ENCODE measurements at places on chromosomes 16 and 17.

DNA sequence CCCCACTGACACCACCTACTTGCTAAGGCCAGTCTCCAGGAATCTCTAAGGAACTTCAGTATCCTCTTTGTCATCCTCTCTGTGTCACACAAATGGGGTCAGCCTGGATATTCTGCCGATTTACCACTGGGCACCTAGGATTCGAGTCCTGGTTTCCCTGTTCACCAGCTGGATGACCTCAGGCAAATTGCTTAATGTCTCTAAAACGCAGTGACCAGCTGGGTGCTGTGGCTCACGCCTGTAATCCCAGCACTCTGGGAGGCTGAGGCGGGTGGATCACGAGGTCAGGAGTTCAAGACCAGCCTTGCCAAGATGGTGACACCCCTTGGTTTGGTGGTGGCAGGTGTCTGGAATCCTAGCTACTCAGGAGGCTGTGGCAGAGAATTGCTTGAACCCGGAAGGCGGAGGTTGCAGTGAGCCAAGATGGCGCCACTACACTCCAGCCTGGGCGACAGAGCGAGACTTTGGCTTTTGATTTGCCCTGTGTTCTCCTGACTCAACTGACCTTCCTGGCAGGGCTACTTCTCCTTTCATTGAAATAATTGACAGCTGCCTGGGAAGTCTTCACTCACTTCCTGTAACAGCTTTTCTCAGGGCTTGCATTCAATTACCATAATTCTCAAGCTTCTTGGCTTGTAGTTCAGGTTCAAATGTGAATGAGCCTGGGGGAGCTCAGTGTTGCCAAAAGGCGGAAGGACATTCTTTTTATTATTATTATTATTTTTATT is 15.4 kb downstream of the SYCE1L start:
- no peak for DNase-seq

- no peak for DNase-seq
These were observed 47.7 kb downstream of the BEAN1 start for GRCh38 chr16:66474750-66475199.

DNA sequence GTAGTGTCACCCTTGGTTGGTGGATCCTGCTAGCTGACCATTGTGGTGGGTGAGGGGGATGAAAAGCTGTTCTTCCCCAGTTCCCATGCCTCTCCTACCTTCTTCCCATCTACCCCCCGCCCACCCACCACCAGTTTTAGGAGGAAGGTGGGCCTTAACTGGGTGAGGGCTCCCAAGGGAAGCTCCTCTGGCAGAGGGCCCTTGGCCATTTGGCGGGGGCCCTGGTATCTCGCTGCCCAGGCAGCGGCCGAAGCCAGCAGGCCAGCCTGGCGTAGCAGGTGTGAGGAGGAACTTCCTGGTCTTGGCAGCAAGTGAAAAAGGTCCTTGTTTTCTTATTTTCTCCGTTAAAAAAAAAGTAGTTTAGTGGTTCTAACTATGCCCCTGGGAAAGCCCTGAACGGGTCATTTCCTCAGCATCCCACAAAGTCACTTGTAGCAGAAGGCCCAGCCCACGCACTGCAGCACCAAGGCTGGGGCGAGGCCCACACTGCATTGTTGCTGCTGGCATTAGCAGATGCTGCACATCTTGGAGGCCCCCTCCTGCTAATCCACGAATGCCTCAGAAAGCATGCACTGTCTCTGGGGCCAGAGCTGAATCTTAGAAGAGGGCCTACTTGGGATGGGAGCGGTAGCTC is 72.5 kb downstream of the MPRIP start:
- DNase-seq: no peak

DNA sequence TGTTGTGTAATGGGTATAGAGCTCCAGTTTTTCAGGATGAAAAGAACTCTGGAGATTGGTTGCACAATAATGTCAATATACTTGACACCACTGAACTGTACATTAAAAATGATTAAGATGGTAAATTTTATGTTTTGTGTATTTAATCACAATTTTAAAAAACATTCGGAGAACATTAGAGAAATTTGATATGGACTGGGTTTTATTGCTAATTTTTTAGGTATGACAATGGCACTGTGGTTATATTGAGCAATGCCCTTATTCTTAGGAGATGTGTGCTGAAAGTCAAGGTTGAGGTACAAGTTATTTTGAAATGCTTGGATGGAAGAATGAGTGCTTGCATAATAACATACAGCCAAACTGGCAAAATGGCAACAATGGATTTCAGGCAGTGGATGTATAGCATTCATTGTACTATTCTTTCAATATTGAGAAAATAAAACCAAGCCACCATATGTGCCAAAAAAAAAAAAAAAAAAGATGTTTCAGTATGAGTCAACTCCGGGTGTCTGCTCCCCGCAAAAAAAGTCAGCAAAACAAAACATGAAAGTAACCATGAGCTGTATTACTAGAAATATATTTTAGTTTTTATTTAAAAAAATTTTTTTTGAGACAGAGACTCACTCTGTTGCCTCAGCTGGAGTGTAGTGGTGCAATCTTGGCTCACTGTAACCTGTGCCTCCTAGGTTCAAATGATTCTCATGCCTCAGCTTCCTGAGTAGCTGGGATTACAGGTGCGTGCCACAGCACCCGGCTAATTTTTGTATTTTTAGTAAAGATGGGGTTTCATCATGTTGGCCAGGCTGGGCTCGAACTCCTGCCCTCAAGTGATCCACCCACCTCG is 19.8 kb downstream of the HOXB1 start:
- no peak for DNase-seq

GRCh38 chr16:69131167-69131838 is 1.1 kb downstream of the CHTF8 start:
- no peak for DNase-seq

DNA sequence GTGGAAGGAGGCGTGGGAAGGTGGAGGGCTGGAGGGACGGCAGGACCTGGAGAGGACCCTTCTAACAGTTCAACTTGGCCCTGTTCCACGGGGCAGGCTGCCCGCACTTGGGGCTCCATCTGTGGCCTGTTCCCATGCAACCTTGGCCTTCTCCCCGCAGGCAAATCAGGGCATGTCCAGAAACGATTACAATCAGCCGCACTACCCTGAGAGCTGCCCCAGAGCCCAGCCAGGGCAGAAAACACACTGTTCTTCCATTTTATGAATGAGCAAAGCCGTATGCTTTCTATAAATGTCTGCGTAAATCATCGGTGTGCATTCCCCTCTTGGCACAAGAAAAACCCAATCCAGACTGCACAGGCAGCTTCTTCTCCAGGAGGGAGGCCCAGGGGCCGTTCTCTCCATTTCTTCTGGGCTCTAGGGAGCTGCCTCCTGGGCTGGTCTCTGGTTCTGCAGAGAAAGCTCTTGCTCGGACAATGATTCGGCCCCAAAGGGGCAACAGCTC is 228.7 kb downstream of the SOX9 start:
- DNase-seq: no peak

DNA sequence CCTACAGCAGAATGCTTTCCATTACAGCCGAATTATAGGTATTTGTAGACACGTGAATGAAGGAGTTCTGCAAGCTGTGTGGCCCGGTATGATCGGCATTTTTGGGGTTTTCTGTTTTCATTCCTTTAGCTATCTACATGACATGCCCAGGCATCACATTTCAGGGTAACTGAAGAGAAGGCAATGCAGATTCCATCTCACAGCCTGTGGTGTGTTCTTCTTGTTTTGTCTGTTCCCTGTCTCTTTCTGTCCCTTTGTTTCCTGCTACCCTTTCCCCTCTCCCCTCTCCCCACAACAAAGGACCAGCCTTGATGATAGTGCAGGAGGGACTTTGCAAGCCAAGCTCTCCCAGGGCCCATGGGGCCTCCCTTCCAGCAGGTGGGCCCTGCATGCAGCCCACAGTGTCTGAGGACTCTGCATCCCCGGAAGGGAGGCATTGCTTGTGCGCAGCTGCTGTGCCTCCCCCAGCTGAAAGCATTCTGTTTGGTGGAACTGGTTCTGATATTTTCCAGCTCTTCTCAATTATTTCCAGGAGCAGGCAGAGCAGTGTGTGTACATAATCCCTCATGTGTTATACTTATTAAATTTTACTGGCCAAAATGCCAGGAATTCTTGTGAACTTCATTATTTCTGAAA is 207.4 kb downstream of the RPTOR start:
- no peak for DNase-seq

DNA sequence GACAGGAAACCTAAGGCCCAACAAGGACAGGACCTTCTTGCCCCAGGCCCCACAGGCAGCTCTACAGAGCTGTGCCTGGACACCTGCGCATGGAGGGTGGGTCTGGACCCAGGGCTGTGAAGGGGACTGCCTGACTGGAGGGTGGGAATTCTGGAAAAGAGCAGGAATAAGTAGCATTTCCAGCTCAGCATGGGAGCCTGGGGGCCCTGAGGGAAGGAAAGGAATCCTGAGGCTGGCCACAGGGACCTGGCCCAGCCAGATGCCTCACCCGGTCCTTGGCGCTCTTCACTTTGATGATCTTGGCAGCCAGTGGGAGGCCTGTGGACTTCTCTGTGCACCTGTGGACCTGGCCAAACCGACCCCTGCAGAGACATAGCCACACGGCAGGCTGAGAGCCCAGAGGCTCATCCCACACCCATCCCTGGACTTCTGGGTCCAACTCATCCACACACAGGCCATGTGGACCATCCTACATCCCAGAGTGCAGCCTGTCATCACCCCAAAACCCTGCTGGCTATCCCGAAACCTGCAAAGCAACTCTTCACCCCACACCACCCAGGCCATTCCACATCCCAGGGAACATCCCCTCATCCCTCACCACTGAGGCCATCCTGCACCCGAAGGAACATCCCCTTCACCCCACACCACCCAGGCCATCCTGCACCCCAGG is 18.7 kb downstream of the MYLK3 start:
- DNase-seq: no peak

DNA sequence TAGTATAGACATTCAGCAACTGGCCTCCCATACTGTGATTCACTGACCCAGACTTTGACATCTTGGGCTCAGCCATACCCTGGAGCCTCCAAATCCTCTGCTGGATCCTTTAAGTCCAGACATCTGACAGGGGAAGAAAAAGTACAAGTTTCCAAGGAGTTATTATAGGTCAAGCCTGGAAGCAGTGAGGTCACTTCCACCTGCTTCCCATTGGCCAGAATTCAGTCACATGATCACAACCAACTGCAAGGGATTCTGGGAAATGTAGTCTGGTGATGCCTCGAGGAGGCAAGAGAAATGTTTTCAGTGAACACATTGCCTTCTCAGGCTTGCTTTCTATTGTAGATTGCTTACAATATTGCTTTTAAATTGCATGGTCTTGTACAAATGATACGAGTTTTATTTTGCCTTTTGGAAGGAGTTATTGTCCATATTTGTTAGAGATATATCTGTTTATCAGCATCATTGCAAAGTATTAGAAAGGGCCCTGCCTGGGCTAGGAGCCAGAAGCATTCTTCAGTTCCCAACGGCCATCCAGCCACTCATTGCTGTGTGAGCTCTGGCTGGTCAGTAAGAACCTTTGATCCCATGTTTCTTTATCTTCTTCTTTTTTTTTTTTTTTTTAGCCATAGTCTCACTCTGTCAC is 696.9 kb downstream of the WWOX start:
- no peak for DNase-seq

DNA sequence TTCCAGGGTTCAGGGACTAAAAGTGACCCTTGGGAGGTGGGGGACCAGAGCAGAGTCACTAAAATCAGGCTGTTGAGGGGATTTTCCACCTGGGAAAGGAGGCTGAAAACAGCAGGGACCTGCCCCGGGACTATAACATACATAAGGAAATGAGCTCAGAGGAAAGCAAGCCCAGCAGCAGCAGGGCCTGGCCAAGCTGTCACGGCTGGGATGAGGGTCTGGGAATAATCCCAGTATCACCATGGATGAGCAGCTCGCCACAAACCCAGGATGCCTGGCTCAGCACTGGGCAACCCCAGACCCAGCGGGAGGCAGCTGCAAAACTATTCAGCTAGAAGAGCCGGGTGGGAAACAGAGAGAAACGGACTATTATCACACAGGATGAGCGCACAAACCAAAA is 72.4 kb downstream of the RPH3AL start:
- no peak for DNase-seq

DNA sequence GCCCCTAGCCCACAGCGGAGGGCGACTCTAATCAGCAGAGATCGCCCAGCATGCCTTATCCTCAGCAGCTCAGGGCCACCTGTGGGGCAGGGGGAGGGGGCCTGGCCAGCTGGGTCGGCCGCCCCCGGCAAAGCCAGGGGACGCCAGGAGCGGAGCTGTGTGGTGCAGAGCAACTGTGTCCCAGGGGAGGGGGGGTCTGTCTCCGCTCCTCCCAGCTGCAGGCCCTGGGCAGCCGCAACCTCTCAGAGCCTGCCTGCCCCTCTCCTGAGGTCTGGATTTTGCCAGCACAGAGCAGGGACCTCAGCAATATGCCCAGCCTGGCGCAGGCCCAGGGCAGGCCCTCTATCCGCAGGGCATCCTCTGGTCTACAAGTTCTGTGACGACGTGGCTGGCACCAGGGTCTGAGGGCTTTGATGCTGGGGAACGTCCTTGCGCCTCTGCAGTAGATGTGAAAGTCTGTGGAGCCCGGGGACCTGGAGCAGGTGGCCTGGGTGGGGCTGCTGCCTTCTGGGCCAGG is 36.5 kb upstream of the SLC38A10 start:
- no peak for DNase-seq

GRCh38 chr17:74872313-74873036 is at the start of gene FDXR:
Gene FDXR (minus strand): TSS chr17:74872994. CDS start chr17:74872944, 50 bp downstream.
- DNase-seq: no peak

- DNase-seq: no peak
These were observed 86.5 kb downstream of the MAP2K6 start for GRCh38 chr17:69500911-69501429.

GRCh38 chr17:4955091-4955490 is 4.2 kb downstream of the ENO3 start:
- no peak for DNase-seq

DNA sequence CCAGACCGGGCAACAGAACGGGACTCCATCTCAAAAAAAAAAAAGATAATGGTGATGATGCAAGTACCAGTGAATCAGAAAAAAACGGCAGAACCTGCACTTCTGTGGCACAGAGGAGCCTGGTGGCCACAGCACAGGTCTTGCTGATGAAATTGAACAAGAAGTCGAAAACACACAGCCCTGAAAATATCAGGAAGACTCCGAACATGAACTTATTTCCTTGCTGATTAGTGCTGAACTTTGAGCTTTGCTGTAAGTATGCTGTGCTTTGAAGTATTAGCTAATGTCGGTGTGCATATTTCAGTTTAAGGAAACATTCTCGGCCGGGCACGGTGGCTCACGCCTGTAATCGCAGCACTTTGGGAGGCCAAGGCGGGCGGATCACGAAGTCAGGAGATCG is 10.9 kb upstream of the MYO15B start:
- DNase-seq: no peak

DNA sequence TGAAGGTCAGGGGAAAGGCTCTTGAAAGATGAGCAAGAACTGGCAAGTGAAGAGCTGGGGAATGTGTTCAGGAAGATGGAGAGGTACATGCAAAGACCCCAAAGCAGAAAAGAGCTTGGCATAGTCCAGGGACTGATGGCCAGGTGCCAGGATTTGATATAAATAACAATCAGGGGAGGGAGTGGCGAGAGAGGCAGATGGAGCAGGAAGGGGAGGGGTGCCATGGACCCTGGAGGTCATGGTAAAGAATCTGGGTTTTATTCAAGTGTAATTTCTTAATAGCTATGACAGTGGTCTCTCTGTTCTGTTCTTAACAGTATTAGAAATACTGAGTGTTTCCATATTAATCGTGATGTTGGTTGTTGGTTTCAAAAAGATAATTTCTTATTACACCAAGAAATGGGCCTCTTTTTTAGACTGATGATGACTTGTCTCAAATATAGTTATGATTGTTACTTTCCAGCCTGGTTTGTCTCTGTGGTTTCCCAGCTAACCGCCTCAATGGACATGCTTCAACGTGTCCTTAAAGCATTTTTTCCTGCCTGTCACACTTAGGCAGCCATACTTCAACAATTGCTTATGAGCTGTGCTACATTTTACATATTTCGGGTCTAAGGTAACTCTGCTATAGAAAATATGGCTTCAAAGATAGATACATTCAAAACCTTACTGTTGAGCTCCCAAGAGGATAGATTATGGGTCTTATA is 49.4 kb downstream of the MYH10 start:
- DNase-seq: no peak

Measured in AG04450 (cell line).